ENCODE measurements at places on chromosomes 4 and X. TPM values are rescaled to one million over a fixed set of nuclear protein-coding genes. Genes with fewer than 3 reads are reported as not detected.

DNA sequence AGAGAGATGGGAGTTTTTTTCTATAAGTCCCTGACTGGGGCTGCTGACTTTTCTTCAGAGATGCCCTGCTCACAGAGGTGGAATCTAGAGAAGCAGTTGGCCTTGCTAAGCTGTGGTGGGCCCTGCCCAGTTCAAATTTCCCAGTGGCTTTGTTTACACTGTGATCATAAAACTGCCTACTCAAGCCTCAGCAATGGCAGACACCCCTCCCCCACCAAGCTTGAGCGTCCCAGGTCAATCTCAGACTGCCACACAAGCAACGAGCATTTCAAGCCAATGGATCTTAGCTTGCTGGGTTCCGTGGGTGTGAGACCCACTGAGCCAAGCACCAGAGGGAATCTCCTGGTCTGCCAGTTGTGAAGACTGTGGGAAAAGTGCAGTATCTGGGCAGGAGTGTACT is 199.8 kb upstream of the WDFY3 start:
- H3K4me1 ChIP-seq = no peaks in the 10 kb centered on the region
- DNase-seq = no peak

GRCh38 chr4:53858744-53859143 is 205.7 kb downstream of the CHIC2 start:
- H3K27ac ChIP-seq = no peak overlapping the region
- H3K36me3 ChIP-seq = no peaks in the 10 kb centered on the region
- H3K27me3 ChIP-seq = peaks cover 3% of the 10 kb centered on the region
- H3K4me1 ChIP-seq = no peaks in the 10 kb centered on the region
- no peak overlapping the region for H3K4me3 ChIP-seq

DNA sequence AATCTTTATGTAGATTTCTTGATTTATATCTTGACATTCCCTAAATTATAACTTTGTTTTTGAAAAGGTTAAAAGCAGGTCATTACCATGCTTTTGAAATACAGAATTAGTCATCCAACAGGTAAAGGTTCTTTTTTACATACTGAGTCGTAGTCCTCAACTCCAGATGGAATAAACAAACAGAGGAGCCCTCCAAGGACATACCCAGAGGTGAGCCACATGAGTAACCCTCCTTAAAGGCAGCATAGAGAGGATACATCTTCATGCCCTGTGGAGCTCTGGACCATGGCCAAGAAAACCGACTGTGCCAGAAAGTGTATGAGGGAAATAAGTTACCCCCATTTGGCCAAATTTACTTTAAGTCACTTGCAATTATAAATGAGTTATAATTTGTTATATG is 95.3 kb upstream of the MCF2 start:
- peaks cover 8% of the 10 kb centered on the region for H3K36me3 ChIP-seq
- H3K27ac ChIP-seq = no peak overlapping the region
- no peak for DNase-seq

- no peaks in the 10 kb centered on the region for H3K36me3 ChIP-seq
- H3K4me1 ChIP-seq = peaks cover 13% of the 10 kb centered on the region
- no peak within 1 kb of the TSS for H3K27ac ChIP-seq
- peaks cover 10% of the 10 kb centered on the region for H3K27me3 ChIP-seq
- no peak for DNase-seq
Observed at GRCh38 chr4:47837908-47838294, at the start of gene CORIN. Gene CORIN, minus strand, starts transcription at chr4:47838067. Its CDS starts 118 bp downstream, at chr4:47837949.

DNA sequence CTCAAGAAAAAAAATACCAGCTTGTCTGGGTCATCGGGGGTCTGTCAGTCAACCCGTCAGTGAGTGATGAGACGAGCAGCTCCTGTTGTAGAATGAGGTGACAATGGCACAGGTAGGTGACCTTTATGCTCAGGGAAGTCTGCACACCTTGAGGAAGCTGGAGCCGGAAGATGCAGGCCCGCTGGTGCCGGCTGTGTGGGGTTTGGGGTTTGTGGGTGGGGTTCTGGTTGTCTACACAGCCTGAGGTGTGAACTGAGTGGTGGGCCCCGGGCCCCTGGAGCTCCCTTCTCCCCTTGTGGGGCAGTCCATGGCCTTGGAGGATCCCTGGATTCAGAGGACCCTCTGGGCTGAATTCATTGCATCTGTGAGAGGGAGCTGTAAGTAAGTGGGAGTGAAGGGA is 75.5 kb downstream of the SORCS2 start:
- DNase-seq = no peak
- H3K4me3 ChIP-seq = no peak overlapping the region
- no peak overlapping the region for H3K27ac ChIP-seq
- H3K27me3 ChIP-seq = peaks cover 10% of the 10 kb centered on the region

XKRX gene
- total RNA-seq = 0.18 TPM

SLC9A7 gene
- total RNA-seq = 11.4 TPM

- no peaks in the 10 kb centered on the region for H3K36me3 ChIP-seq
- DNase-seq = no peak
- peaks cover 1% of the 10 kb centered on the region for H3K27me3 ChIP-seq
- H3K4me1 ChIP-seq = peaks cover 2% of the 10 kb centered on the region
- no peak overlapping the region for H3K4me3 ChIP-seq
- H3K27ac ChIP-seq = no peak overlapping the region
Observed at GRCh38 chrX:13220916-13221315, 98.9 kb downstream of the ATXN3L start.

- no peak overlapping the region for H3K4me3 ChIP-seq
- peaks cover 8% of the 10 kb centered on the region for H3K4me1 ChIP-seq
- H3K27ac ChIP-seq = no peak overlapping the region
- DNase-seq = no peak
- H3K36me3 ChIP-seq = no peaks in the 10 kb centered on the region
Observed at GRCh38 chr4:114734594-114734993, 136.0 kb downstream of the UGT8 start.

DNA sequence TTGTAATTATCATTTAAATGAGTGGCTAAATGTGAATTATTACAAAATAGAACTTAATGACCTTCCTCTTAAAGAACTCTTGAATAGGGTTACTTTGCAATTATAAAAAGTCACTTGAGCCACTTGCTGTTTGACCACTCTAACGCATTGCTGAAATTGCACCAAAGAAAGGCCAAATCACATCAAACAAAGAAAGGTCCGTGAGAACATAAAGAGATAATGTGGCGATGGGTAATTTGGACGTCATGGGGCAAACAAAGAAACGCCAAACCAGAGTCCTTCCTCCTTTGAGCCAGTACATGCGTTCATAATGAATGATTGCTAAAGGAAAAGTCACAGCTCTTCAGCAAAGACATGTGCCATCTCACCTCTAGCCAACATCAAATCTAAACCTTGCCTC is 229.8 kb upstream of the STS start:
- H3K4me3 ChIP-seq = no peak overlapping the region
- no peak for DNase-seq
- no peak overlapping the region for H3K27ac ChIP-seq

GRCh38 chr4:185122681-185123345 is 20.3 kb upstream of the SLC25A4 start:
- no peak overlapping the region for H3K27ac ChIP-seq
- no peak for DNase-seq
- no peak overlapping the region for H3K4me3 ChIP-seq
- peaks cover 5% of the 10 kb centered on the region for H3K4me1 ChIP-seq
- H3K36me3 ChIP-seq = no peaks in the 10 kb centered on the region

- no peak overlapping the region for H3K27ac ChIP-seq
- H3K4me3 ChIP-seq = no peak overlapping the region
- H3K36me3 ChIP-seq = peaks cover 38% of the 10 kb centered on the region
- H3K27me3 ChIP-seq = peaks cover 3% of the 10 kb centered on the region
- no peak for DNase-seq
Observed at GRCh38 chr4:182901337-182901736, 15.8 kb downstream of the DCTD start.

DNA sequence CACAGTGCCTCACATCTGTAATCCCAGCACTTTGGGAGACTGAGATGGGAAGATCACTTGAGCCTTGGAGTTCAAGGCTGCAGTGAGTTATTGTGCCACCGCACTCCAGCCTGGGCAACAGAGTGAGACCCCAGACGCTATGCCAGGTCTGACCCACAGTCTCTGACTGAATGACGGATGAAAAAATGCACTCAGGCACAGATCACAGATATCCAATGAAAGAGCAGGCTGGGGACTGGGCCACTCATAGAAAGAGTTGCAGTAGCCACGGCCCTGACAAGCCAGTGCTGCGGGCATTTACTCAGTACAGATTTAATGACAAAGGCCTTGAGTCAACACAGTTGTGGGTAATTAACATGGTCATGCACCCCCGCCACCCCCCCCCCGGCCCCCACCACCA is 22.7 kb downstream of the NUDT6 start:
- DNase-seq = no peak
- H3K4me1 ChIP-seq = no peaks in the 10 kb centered on the region
- no peaks in the 10 kb centered on the region for H3K27me3 ChIP-seq
- H3K36me3 ChIP-seq = no peaks in the 10 kb centered on the region

DNA sequence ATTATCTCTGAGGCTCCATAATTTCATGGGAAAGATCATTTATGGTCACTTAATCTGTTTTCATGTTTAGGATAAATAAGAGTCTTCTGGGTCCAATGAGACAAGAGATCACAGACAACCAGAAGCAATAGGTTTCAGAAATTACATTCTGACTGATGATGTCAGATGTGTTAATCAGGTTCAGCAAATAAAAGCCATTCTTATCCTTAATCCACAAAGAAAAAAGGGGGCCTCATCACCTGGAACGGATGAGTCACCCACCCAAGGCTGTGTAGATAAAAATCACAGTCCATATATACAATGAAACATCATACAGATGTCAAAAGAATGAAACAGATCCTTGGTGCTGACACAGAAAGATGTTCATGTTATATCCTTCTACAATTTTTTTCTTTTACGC is 36.6 kb downstream of the SYTL4 start:
- no peak for DNase-seq
- no peak overlapping the region for H3K27ac ChIP-seq
- no peaks in the 10 kb centered on the region for H3K27me3 ChIP-seq
- no peaks in the 10 kb centered on the region for H3K36me3 ChIP-seq
- H3K4me1 ChIP-seq = no peaks in the 10 kb centered on the region

- H3K27ac ChIP-seq = no peak overlapping the region
- H3K4me1 ChIP-seq = peaks cover 2% of the 10 kb centered on the region
- no peak for DNase-seq
- no peaks in the 10 kb centered on the region for H3K27me3 ChIP-seq
Observed at GRCh38 chr4:123830930-123831329, 434.3 kb downstream of the SPRY1 start.

GRCh38 chr4:16457944-16458343 is 231.7 kb upstream of the TAPT1 start:
- no peak overlapping the region for H3K27ac ChIP-seq
- DNase-seq = no peak
- H3K4me1 ChIP-seq = peaks cover 3% of the 10 kb centered on the region
- peaks cover 4% of the 10 kb centered on the region for H3K27me3 ChIP-seq
- H3K36me3 ChIP-seq = peaks cover 9% of the 10 kb centered on the region

PDK3 gene
- 11.6 TPM for total RNA-seq

DCAF4L1 gene
- 0.44 TPM for total RNA-seq

- H3K36me3 ChIP-seq = no peaks in the 10 kb centered on the region
- H3K27ac ChIP-seq = no peak overlapping the region
- no peak for DNase-seq
- peaks cover 1% of the 10 kb centered on the region for H3K27me3 ChIP-seq
- no peak overlapping the region for H3K4me3 ChIP-seq
Observed at GRCh38 chr4:35760807-35761206, 483.5 kb downstream of the ARAP2 start.

MAMLD1 gene
- 2.8 TPM for total RNA-seq

ANXA5 gene
- 296 TPM for total RNA-seq

- no peak overlapping the region for H3K4me3 ChIP-seq
- H3K27ac ChIP-seq = no peak overlapping the region
- peaks cover 2% of the 10 kb centered on the region for H3K27me3 ChIP-seq
- no peaks in the 10 kb centered on the region for H3K36me3 ChIP-seq
Observed at GRCh38 chrX:48107717-48108116, 22.7 kb upstream of the SPACA5B start.

- peaks cover 38% of the 10 kb centered on the region for H3K36me3 ChIP-seq
- H3K27ac ChIP-seq = no peak overlapping the region
- H3K4me3 ChIP-seq = no peak overlapping the region
- DNase-seq = no peak
Observed at GRCh38 chrX:71239781-71240180, 14.2 kb downstream of the ZMYM3 start.

MAGEC3 gene
- 0.13 TPM for total RNA-seq

S100P gene
- not detected for total RNA-seq

ADH1B gene
- not detected for total RNA-seq

SH2D1A gene
- not detected for total RNA-seq

DNA sequence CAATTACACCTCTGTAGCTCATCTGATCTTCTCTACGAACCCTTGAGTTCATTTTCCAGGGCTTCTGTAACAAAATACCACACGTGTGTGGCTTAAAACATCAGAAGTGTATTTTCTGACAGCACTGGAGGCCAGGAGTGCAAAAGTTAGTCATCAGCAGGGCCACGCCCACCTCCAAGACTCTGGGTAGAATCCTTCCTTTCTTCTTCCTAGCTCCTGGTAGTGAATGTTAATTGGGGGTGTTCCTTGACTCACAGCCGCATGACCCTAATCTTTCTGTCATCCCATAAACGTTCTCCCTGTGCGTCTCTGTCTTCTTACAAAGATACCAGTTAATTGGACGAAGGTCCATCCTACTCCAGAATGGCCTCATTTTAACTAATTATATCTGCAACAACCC is 115.0 kb downstream of the TRIML1 start:
- H3K27ac ChIP-seq = no peak overlapping the region
- peaks cover 2% of the 10 kb centered on the region for H3K27me3 ChIP-seq
- no peak for DNase-seq
- no peaks in the 10 kb centered on the region for H3K4me1 ChIP-seq
- H3K36me3 ChIP-seq = no peaks in the 10 kb centered on the region

PCDH19 gene
- total RNA-seq = 34.9 TPM

FATE1 gene
- not detected for total RNA-seq

DNA sequence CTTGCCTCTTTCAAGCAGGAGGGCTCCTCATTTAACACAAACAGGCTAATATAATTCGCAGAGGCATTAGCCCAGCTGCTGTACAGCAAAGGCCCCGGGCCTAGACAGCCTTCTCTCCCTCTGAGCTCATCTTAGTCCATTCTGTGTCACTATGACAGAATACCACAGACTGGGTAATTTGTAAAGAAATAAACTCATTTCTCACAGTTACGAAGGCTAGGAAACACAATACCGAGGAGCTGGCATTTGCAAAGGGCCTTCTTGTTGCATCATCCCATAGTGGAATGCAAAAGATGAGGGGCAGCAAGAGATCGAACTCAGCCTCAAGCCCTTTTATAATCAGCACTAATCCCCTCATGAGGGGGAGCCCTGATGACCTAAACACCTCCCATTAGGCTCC is 48.5 kb downstream of the TSPAN5 start:
- no peaks in the 10 kb centered on the region for H3K36me3 ChIP-seq
- peaks cover 1% of the 10 kb centered on the region for H3K27me3 ChIP-seq
- no peak for DNase-seq
- no peak overlapping the region for H3K27ac ChIP-seq
